ENCODE measurements at places on chromosomes 1 and 21.

GRCh38 chr1:236058141-236058934, 6.6 kb downstream of the NID1 start:
- no peak for DNase-seq

DNA sequence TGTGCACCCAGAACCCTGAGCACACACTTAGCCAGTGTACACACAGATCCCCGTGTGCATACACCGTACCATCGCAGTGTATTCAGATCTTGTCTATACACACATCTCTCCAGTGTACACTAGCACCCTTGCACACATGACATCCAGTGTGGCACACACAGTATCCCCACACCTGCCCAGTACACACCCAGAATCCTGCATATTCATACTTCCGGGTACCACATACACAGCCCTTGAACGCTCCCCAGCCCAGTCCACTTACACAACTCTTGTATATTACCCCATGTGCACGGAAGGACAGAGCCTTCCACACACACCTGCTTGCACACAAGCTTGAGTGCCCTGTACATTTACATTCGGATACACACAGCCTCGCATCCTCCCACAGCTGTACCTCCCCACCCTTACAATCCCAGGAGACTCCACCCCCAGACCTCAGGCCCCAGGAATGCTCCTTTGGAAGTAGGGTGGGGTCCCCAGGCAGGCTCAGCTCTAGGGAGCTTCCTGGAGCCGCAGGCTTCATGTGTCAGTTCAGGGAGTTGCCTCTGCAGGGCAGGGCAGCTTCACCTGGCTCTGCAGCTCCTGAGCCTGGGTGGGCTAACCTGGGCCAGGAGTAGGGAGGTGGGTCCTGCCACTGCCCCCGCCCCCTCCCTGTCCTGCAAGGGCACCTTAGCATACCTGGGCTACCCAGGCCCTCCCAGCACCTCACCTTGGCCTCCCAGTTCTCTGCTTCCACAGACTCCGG, 46.2 kb downstream of the AHDC1 start:
- DNase-seq = no peak

DNA sequence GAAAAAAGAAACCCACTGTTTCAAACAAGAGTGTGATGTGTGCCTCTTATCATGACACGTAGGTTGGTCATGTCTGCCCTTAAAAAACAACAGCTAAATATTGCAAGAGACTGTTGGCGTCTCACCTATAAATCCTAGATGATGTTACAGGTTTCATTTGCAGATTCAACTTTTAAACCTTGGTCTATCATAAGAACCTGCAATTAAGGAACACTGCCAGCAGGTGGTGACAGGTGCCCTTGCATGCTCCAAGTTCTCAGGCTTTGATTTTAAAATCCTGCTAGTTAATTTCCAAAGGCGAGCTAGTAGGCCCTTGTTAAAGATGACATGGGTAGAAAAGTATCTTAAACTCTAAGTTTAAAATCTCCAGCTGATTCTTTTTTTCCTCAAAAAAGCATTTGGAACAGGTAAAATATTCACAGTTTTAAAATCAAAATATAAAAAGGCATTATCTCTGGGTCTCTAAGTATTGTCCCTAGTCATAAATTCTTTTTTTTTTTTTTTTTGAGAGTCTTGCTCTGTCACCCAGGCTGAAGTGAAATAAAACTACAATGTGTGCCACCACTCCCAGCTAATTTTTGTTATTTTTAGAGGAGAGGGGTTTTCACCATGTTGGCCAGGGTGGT, 39.1 kb downstream of the CLSTN1 start:
- peak; percentile 28 for DNase-seq

GRCh38 chr1:205809469-205809868, 3.5 kb downstream of the SLC41A1 start:
- DNase-seq = no peak

DNA sequence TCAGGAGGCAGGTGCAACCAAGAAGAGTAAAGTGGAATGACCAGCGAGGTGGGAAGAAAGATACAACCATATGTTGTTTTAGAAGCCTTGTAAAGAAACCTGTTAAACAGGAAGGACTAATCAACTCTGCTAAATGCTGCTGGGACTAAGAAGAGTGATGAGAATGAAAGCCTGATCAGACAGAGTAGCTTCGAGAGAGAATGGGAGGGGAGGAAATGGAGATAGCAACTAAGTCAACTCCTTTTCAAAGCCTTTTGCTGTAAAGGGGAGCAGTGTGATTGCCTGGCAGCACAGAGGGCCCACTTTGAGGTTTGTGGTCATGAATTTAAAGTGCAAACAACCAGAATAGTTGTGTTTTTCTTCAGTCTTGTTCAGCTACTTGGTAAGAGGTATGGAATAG, 31.4 kb downstream of the SLC30A7 start:
- no peak for DNase-seq

- DNase-seq = peak; percentile 3
These were observed 615 bp downstream of the CLIC4 start for GRCh38 chr1:24745711-24746413.

GRCh38 chr1:13826009-13826408, 126.0 kb downstream of the PRDM2 start:
- DNase-seq = no peak

GRCh38 chr1:4734791-4735190, 80.4 kb downstream of the AJAP1 start:
- no peak for DNase-seq

DNA sequence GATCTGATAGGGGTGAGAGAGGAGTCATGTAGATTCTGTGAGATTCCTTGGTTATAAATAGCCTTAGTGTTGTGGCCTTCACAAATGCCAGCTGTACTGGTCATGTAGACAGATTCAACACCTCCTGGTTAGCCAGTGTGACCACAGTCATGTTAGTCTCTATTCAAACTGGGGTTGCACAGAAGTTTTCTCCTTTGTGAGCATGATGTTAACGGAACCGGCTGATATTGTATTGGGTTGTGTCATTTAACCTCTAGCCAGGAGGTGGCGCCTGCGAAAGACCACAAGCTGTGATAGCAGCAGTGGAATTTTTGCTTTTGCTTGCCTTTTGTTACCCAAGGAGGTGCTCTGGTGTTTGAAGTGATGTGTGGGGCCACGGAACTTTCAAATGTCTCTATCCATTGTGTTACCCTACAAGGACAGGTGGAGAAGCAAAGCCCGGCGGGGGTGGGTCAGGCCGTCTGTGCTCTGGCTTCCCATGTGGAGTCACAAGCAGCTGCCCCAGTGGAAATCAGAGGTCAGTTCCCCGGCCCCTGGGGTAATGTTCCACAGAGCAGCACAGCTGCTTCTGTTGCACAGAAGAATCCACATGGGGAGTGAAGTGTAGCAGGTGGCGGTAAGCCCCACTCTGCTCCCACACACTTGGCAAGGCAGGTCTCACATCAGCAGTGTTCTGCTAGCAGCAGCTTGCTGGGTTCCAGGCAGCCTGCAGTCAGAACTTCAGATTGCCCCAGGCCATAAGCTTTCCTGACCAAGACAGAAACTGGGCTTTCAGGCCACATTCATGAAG, 112.6 kb downstream of the ADAMTS1 start:
- no peak for DNase-seq

GRCh38 chr1:40696294-40696693, 4.8 kb downstream of the NFYC start:
- DNase-seq = no peak

DNA sequence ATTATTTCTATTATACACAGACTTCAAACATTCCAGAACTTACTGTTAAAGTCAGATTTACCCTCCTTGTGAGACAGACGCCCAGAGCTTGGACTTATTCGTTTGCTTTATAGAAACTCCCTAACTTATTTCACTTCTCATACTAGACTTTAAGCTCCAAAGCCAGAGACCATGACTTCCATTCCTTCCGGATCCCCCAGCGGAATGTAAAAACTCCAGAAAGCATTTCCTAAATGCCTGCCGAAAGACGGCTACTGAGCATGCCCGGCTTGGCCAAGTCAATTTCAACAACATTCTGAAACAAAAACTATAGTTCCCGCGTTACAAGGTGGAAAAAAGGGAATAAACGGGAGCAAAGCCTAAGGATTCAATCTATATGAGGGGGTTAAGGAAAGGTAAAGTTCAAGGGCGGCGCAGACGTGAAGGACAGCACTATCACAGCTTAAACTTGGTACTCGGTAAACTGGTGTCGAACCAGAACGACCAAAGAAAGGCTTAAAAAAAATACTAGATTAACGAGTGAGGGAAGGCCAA, 1.1 kb downstream of the USP48 start:
- no peak for DNase-seq

- DNase-seq = no peak
These were observed 167.4 kb upstream of the C1orf21 start for GRCh38 chr1:184219414-184219813.

DNA sequence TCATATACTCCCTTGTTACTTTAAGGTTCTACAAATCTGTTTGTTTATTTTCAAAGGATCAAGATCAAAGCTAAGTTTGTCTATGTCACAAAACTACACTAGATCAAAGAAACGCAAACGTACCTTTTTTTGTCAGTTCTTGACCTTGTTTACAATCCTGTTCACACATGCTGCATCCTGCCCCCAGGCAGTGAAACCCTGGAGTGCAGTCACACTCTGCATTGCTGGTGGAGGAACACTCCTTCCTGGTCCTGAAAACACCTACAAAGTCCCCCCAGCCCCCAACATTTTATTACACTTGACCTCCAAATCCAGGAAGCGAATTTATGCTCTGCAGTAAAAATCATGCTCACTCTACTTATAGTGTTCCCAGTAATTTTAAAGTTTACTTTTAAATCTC, 2.6 kb downstream of the TNFRSF9 start:
- no peak for DNase-seq

GRCh38 chr1:17842686-17843085, 87.6 kb downstream of the ACTL8 start:
- DNase-seq = no peak

- DNase-seq = no peak
These were observed 139.2 kb downstream of the TM2D1 start for GRCh38 chr1:61585714-61586113.

- DNase-seq = no peak
These were observed 34.8 kb upstream of the TRIM33 start for GRCh38 chr1:114545796-114546195.

- DNase-seq = no peak
These were observed 52.2 kb downstream of the PUM1 start for GRCh38 chr1:31013187-31013864.

DNA sequence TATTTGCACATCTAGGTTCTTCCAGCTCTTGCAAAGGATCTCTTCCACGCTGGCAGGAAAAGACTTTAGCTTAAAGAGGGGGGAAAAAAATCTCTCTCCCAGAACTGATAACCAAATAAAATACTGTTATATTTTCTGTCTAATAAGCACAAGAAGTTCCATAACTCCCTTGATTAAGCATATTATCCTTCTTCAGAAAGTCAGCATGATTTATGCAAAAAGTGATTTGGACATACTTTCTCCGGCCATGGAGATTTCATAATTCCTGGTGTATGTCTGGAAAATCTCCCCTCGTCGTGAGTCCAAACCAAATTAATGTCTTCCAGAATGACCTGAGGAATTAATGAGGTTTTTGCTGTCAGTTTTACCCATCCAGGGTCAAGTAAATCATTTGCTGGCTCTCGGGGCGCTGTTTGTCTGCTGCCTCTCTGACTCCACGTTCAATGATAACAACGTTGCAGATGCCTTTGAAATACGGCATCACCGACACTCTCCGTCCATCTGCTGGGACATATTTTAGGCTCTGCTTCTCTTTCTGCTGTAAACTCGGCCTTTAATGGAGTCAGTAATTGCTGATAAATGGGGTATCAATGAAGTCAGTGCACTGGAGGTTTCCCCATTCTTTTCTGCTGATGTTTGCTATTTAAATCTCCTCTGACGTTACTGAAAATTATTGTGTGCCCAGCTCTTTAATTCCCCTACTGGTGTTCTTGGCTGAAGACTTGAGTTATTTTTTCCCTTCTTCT, 112.9 kb downstream of the HLX start:
- DNase-seq = no peak

DNA sequence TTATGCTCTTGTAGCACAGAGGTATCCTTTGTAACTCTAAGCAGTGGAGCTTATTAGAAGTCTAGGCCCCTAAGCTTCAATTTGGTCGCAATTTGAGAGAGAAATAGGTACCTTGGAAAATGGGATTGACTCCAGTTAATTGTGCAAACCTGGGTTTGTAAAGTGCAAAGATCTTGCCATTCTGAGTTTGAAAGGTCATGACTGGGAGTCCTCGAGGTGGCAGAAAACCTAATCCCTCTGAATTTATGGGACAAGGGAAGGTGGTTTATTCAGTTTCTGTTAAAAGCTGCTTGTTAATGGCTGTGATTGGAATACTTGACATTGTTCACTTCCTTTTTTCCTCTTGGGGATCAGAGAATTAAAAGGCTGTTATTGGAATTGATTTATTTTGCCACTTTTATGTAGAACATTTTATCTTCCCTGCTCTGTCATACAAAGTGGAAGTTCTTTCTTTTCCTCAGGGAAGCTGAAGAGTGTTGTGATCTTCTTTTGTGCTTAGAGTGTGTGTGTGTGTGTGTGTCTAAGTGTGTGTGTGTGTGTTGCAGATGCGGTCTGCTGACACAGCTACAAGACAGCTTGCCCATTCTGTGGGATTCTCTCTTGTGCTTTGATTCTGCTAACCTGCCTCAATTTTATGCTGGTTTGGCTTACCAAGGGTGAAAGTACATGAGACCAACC, 144.5 kb downstream of the SPATA46 start:
- DNase-seq = no peak

DNA sequence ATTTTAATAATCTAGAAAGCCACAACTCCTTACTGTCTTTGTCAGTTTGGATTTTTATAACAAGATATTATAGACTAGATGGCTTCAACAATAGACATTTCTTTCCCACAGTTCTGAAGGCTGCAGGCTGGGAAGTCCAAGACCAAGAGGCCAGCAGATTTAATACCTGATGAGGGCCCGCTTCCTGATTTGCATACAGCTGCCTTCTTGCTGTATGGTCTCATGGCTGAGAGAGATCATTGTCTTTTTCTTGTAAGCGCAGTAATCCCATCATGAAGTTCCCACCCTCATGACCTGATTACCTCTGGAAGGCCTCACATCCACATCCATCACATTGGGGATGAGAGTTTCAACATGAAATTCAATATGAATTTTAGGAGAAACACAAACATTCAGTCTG, 9.8 kb downstream of the RPS6KC1 start:
- DNase-seq = no peak

DNA sequence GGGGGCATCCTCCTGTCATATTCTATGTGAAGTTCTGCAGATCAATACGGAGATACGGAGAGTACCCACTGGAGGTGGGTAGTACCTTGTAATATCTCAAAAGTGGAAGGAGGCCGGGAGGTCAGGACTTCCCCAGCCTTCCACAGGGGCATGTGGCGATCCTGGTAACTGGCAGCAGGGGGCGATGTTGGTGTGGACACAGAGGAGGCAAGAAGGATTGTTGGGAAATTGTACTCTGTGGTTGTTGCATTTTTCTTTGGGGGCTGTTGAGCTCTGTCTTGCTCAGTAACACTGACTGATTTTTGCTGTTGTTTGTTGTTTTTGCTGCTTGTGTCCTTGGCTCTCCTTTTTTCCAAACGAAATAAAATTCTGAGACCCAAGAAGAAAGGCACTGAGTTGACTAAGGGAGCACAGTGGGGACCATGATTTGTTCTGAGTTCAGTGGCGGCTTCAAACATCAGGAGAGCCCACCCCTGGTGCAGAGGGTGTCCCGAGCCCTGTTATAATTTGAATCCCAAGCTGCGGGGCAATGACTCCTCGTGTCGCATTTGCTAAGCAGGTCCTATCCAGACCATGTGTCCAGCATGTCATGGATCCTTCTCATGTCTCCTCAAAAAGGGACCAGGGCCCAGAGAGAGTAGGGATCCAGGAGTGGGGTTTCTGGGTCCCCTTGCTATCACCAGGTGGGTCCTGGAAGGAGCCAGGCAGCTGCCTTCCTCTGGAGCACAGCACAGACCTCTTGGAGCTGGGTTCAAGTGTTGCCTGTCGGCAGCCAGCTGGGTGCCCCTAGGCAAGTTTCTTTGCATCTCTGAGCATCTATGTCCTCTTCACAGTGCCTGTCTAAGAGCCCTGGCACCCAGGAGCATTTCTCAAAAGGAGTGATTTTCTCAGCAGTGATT, 22.8 kb downstream of the LHX4 start:
- DNase-seq = peak; percentile 40

All from stimulated activated CD8-positive, alpha-beta memory T cell treated with anti-CD3 and anti-CD28 coated beads, Interleukin-4, amount 100 ng/mL, for 1 hour (primary cell).